ENCODE measurements at places on chromosomes 2 and 18.

- no peak for DNase-seq
These were observed 9.3 kb upstream of the LRRC30 start for GRCh38 chr18:7221424-7222155.

DNA sequence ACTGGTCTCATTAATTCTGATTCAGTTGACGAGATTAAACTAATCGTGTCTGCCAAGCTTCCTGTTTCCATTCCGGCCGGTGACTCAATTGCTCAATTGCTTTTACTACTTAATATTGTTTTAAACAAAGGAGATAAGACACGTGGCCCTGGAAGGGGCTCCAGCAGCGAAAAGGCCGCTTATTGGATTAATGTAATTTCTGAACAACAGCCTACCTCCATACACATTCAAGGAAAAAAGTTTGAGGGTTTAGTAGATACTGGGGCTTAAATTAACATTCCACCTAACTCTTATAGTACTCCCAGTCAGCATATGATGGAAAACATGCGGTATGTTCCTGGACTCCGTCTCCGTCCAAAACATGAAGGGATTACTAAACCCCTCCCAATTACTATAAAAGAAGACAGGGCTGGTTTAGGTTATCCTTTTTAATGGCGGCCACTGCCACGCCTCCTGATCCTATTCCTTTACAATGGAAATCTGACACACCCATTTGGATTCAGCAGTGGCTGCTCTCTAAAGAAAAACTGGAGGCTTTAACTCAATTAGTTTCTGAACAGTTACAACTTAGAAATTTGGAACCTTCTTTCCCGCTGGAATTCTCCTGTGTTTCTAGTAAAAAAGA is 27.1 kb downstream of the VPS54 start:
- DNase-seq, result no peak

GRCh38 chr2:56940054-56940453 is 756.3 kb downstream of the CCDC85A start:
- no peak for DNase-seq

DNA sequence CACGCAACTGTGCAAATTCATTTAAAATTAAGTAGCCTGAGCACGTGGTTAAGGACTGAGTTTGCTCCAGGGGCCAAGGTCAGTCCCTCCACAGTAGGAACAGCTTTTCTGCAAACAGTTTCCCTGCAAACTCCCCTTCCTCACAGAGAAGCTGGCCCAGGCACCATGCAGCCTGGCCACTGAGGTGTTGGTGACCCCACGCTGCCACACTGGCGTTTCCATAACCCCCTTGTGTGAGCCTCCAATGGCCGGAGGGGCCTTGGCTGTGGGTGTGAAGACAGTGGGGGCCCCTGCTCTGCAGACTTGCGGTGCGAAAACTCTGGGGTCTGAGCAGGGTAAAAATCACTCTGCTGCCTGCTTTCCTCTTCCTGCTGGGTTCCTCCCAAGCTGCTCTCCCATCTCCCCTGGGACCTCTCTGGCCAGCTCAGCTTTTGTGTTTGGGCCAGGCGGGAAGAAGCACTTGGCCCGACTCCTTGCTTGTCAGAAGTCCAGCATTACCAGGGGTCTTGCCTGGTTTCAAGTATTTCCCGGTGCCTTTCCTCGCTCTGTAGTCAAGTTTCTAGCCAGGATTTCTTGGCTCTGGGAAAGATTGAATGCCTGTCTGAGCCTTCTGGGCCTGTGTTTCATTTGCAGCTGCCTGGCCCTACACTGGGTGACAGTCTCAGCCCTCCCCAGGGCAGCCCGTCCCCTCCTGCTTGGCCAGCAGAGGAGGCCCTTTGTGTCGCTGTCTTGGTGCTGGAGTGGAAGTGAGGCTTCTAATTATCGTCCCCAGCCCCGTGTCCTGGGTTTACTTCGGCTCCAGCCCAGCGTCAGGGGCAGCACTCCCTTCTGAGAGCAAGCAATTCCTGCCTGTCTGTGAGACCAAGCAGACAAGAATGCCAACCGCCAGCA is 131.4 kb upstream of the SLC1A4 start:
- DNase-seq, result no peak
